ENCODE measurements at places on chromosomes 3 and 15. TPM values are rescaled to one million over a fixed set of nuclear protein-coding genes. Genes with fewer than 3 reads are reported as not detected.
A peak's percentile ranks its signal among the peaks of the same experiment; 100 is the strongest.

- no peak for DNase-seq
Measured at GRCh38 chr3:158977497-158977896, 175.6 kb downstream of the MFSD1 start.

GRCh38 chr15:72685925-72686794, at the start of the genes BBS4 and HIGD2B:
Gene BBS4 (plus strand): TSS chr15:72686207. CDS start chr15:72686228, 21 bp downstream.
Gene HIGD2B (minus strand): TSS chr15:72686182. CDS start chr15:72676374, 9,808 bp downstream.
- peak; percentile 92 for DNase-seq

GRCh38 chr3:132445817-132446216, 28.5 kb downstream of the DNAJC13 start:
- DNase-seq = no peak

DNA sequence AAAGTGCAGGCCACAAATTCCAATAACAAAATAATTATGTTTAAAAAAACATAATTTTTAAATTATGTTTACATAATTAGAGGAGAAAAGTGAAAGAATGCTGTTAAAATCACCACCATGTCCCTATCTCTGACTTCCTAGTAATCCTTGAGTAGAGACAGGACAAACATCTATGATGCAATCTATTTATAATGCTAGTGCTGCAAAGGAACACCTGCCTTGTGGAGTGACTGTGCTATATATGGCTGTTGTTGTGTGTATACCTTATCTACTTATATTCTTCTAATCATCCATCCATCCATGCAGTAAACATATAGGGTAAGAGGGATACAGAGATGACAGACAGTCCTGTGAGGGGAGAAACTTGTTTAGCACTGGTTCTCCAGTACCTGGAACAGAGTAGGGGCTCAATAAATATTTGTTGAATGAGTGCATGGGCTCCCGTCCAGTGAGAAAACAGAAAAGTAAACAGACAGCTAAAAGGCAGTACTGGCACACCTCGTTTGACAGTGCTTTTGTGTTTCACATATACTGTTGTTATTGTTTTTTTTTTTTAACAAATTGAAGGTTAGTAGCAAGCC, 229.3 kb upstream of the UBE2E1 start:
- no peak for DNase-seq

GRCh38 chr3:127684871-127685707, 12.3 kb downstream of the ABTB1 start:
- peak; percentile 6 for DNase-seq

- no peak for DNase-seq
Measured at GRCh38 chr3:62255758-62256157, 117.6 kb downstream of the FEZF2 start.

- no peak for DNase-seq
Measured at GRCh38 chr3:131326307-131326706, 55.3 kb upstream of the NUDT16 start.

The ZBTB47 gene
- 9.7 TPM for total RNA-seq

The PDE12 gene
- 17.1 TPM for total RNA-seq

The KCNH8 gene
- total RNA-seq = 30.9 TPM
